Dermis microvascular lymphatic vessel endothelial cell (primary cell): ENCODE measurements at places on chromosomes 2 and 18. TPM values are rescaled to one million over a fixed set of nuclear protein-coding genes. Genes with fewer than 3 reads are reported as not detected.

The GDF7 gene
- total RNA-seq = 2.3 and 17.2 TPM in 2 replicates

The PDCD1 gene
- total RNA-seq = under 0.01 TPM in 1 of 2 replicates, not detected in the other

The HOXD13 gene
- total RNA-seq = under 0.01 TPM in 1 of 2 replicates, not detected in the other

The ABCB11 gene
- total RNA-seq = not detected in 2 replicates

The IL1F10 gene
- total RNA-seq = not detected in 2 replicates

The CCDC85A gene
- 2.2 and 2.8 TPM in 2 replicates for total RNA-seq

The ARHGEF4 gene
- total RNA-seq = 0.26 and 0.63 TPM in 2 replicates

The PRKAG3 gene
- total RNA-seq = not detected in 2 replicates

The SP5 gene
- total RNA-seq = not detected in 2 replicates

The KIF5C gene
- under 0.01 TPM in 2 replicates for total RNA-seq

The CFAP53 gene
- total RNA-seq = 0.13 TPM in 2 replicates

The IL37 gene
- total RNA-seq = not detected in 2 replicates

The SMARCAL1 gene
- 9.5 and 15.6 TPM in 2 replicates for total RNA-seq

The C2orf66 gene
- under 0.01 and 0.13 TPM in 2 replicates for total RNA-seq

The TMEM17 gene
- total RNA-seq = 1.3 and 2.0 TPM in 2 replicates
